ENCODE measurements at places on chromosomes 3 and 15.

GRCh38 chr3:12107071-12107713, 51.5 kb downstream of the TIMP4 start:
- DNase-seq: no peak

DNA sequence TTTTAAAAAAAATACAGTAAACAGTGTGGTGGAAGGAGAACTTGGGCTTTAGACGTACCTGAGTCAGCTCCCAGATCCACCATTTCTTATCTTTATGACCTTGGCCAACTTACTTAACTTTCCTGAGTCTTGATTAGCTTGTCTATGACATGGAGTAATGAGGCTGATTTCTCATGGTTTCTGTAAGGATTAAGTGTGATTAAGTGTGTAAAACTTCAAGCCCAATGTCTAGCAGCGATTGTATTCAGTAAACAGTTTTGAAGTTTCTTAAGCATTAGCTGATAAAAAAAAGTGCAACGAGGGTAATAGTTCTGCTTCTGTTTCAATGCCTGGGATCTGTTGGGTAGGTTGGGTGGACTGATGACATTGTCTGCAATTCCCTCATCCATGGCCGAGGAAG, 10.8 kb downstream of the TRPM1 start:
- no peak for DNase-seq

- no peak for DNase-seq
Observed at GRCh38 chr3:179067291-179067690, 4.3 kb downstream of the ZMAT3 start.

GRCh38 chr15:94205366-94205765, 26.0 kb upstream of the MCTP2 start:
- no peak for DNase-seq

DNA sequence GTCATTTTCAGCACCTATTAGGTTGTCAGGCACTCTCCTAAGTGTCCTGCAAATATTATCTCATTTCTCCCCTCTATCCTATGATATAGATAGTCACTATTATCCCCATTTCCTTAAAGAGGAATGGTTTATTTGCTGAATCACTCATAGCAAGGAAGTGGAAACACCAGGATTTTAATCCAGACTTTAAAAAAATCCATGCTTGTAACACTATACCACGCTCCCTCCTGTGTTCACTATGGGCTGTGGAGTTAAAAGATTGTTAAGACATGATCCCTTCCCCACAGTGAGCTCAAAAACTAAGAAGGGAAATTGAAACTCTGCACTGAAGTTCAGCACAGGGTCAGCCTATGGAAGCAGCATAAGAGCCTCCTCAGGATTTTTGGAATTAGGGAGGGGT, 60.2 kb downstream of the TMEM39A start:
- no peak for DNase-seq

- DNase-seq: no peak
Observed at GRCh38 chr3:41469083-41469482, 269.8 kb downstream of the CTNNB1 start.

GRCh38 chr3:160369784-160370183, 29.2 kb downstream of the IFT80 start:
- DNase-seq: peak; percentile 29

- no peak for DNase-seq
Observed at GRCh38 chr15:91946581-91947292, 93.2 kb downstream of the SLCO3A1 start.

GRCh38 chr3:42013691-42014457, 52.0 kb upstream of the ULK4 start:
- DNase-seq: peak; percentile 24

- no peak for DNase-seq
Observed at GRCh38 chr3:37825744-37826400, 35.8 kb upstream of the CTDSPL start.

DNA sequence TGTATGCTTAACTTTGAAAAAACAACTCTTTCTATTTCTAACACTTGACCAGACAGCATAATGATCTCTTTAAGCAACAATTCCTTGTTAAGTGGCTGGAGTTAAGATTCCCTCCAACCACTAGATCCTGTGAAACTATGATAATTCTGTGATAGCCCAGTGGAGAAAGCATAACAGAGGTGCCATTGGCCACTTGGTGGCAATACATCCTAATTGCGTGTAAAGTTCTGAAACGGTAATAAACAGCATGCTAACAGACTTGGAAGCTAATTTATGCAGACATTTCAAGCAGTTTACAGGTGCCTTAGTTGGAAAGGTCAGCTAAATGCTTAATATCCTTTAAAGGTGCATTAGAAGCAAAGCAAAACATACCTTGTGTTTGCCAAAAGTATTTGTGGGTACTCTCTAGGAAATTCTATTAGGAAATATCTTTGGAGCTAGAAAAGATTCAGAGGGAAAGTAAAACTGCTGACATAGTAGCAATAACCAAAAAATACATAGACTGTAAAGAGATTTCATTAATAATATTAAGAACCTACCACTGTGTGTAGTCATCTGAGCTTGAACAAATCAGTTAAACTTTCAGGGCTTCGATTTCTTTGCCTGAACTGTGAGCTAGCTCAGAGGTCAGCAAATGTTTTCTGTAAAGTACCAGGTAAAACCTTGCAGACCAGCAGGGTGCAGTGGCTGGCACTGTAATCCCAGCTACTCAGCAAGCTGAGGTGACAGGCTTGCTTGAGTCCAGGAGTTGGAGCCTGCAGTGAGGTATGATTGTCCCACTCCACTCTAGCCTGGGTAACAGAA, 19.0 kb upstream of the CSTA start:
- DNase-seq: no peak

- DNase-seq: no peak
Observed at GRCh38 chr3:122067588-122068240, 12.6 kb downstream of the CD86 start.

GRCh38 chr3:155323063-155323666, 29.7 kb upstream of the STRIT1 start:
- DNase-seq: no peak

DNA sequence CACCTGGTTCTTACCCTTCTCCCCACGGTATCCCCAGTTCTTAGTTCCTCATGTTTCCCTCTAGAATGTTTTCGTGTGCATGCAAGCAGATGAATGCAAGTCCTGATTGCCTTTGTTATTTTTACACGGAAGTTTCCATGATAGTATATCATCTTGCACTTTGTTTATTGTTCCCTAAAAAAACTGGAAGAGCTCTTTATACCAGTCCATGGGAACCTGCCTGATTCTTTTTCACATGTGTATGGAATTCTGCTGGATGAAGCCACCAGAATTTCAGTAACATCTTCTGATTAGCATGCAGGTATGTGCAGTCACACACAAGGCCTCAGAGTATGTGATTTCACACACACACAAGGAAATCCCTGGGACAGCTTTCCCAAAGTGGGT, 16.0 kb upstream of the LRRK1 start:
- DNase-seq: no peak

DNA sequence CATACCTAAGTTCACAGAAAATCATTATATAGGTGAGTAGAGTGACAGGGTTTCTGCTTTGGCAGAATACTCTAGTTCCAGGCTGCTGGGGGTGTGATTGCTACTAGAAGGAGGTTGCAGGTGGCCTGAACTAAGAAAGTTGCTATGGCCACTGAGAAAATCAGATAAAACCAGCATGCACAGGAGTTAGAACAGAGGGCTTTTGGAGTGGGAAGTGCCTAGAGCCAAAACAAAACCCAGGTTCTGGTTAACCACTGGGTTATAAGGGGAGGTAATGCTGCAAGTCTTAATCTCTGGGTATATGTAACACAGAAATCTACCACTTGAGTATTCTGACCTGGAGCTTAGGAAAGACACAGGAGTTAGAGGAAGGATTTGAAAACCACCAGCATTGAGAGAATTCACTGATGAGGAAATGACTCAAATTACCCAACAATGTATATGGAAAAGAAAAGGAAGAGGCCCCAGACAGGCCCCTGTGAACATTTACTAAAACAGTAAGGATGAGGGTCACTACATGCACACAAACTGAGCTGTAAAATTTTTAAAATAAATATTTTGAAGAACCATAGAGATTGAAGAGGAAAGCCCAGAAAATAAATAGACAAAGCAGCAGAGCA, 60.0 kb downstream of the PLOD2 start:
- DNase-seq: no peak

GRCh38 chr3:64009528-64009927, 13.8 kb downstream of the PSMD6 start:
- DNase-seq: no peak

- DNase-seq: peak; percentile 81
Observed at GRCh38 chr3:157081626-157082210, 78.2 kb downstream of the CCNL1 start.

GRCh38 chr15:51492528-51492927, 130.0 kb downstream of the DMXL2 start:
- no peak for DNase-seq

- peak; percentile 24 for DNase-seq
Observed at GRCh38 chr15:90620379-90621067, 90.8 kb downstream of the CRTC3 start.

GRCh38 chr3:40655551-40655950, 130.8 kb downstream of the ZNF621 start:
- no peak for DNase-seq

- no peak for DNase-seq
Observed at GRCh38 chr3:195140410-195140809, 130.5 kb downstream of the XXYLT1 start.

DNA sequence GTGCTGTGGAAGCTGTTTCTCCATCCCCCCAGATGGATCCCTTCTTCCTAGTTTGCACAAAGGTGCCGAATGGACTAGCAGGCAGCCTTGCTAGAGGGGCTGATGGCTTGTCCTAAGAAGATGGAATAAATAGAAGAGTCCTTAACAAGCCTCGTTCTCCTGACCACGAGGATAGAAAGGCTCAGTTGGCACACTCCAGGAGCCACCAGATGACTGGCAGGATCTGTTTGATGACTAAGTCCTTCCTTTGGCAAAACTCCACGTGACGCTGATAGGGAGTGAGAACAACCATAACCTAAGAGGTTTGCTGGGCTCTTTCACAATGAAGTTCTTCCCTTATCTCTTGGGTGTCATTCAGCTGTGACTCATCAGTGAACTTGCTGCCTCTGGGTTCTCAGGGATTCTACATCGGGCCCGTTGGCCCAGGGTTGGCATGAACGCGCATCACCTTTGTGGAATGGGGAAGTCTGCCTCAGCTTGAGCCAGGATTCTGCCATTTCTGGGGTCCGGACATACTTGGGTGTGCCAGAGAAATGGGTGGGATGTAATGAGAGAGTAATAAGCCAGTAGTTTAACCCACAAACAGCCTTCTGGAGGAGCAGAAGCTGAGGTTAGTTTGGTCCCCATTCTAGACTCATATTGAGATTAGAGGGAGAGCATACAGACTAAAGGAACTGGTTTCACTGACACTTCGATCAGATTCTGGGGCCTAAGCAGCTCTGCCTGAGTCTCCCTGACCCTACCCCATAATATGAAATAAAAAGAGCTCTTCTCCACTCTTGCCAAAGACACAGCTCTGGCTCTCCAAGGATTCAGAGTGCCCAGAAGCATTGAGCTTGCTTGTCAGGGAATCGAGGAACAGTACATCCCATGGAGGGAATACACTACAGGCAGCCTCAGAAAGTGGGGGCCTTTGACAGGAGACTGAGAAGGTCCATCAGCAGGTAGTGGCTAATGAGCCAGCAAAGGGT, 2.0 kb upstream of the MELTF start:
- DNase-seq: no peak

DNA sequence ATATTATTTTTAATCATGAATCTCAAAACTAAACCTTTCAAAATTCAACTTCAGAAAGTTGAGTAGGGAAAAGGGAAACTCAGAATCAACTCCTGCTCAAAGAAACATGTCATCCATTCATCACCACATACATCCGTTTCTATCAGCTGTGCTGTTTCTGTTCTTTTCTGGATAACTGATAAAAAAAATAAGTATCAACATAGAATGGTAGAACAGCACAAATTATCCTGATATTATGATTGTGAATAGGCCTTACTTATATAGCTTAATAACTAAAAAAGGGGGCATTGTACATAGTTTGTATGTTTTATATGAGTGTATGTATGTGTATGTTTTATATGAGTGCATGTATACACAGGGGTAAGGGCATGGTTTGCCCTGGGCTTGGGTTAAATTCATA, 3.1 kb downstream of the TM4SF1 start:
- no peak for DNase-seq

GRCh38 chr3:57556459-57557084, 498 bp downstream of the PDE12 start:
- DNase-seq: no peak

DNA sequence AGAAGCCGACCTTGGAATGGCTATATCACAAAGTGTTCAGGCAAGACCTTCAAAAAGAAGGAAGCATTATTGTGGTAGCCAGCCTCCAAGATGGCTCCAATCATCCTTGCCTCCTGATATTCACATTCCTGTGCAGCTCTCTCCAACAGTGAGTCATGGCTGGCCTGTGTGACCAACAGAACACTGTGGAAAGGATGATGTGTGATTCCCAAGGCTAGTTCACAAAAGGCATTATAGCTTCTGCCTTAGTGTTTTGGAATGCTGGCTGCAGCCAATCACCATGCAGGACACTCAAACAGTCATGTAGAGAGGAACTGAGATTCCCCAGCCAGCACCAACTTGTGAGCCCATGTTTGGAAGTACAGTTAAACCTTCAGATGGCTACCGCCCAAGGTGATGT, 102.6 kb downstream of the EFL1 start:
- DNase-seq: no peak

DNA sequence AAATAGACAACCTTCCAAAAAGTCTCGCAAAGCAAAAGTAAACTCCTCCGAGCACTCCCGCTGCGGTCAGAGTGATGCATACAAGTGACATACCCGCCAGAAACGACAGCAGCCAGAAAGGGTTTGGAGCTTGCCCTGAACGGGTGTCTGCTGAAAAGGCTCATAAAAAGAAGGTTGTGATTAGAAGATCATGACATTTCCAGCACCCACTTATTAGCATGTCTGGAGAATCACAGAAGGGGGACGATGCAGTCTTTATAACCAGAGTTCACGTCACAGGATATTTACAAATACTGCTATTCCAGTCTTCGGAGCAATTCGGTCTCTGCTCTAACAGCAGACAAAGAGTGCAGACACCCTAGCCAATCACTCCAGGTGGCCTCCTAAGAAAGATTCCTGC, 59.1 kb upstream of the FRMD4B start:
- no peak for DNase-seq
